ENCODE measurements at places on chromosomes 16 and 17.

- DNase-seq = no peak
Measured at GRCh38 chr17:61325382-61326073, 74.1 kb upstream of the TBX2 start.

DNA sequence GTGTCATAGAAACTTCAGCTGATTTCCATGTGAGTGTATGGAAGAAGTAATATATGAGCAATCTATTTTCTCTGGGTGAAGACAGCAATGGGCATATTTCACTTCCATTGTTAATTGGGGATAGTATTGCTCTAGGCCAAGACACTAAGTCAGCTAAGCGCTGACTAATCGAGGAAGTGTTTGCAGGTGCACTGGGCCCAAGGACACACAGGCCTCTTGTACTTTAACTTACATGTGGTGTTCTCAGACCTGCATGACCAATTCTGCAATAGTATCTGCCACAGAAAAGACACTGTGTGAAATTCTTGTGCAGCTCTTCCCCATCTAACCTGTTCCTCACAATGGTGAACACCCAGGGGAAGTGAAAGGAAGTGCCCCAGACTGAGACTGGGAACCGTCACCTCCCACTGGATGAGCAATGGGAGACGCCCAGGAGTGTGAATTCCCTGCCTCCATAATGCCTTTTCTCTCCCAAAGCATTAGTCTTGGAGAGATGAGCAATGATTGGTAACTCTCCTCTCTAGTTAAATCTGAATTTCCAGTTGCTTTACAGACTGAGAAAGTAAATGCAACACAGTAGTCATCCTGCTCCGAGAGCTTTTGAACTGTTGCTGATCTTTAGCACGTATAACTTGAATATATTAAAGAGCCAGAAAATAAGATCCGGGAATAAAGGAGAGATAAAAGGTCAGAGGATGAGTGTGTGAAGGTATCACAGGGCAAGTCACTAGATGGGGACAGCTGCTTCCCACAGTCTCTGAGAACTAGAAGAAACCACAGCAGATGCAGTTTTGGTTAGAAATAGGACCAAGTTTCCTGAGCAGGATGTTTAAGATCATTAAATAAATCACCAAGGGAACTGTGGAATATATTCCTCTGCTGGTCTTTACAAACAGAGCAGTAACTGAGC lies 82.6 kb downstream of the CDK5R1 start:
- peak; percentile 64 for DNase-seq

DNA sequence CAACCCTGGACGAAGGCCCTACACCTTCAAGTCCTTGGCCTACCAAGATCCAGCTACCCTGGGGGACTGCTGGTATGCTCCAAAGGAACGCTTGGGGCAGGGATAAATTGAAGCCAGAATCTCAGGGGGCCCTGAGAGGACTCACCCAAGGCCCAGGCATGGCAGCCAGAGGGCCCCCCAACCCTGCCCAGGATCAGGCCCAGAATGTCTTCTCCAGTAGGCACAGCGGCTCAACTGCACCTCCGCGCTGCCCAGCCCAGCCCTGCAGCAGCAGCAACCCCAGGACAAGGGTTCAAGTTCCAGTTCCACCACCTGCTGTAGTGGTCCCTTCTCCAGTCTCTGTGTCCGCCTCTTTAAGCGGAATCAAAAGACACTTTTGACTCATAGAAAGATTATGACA lies 2.2 kb downstream of the TFAP4 start:
- DNase-seq = no peak

DNA sequence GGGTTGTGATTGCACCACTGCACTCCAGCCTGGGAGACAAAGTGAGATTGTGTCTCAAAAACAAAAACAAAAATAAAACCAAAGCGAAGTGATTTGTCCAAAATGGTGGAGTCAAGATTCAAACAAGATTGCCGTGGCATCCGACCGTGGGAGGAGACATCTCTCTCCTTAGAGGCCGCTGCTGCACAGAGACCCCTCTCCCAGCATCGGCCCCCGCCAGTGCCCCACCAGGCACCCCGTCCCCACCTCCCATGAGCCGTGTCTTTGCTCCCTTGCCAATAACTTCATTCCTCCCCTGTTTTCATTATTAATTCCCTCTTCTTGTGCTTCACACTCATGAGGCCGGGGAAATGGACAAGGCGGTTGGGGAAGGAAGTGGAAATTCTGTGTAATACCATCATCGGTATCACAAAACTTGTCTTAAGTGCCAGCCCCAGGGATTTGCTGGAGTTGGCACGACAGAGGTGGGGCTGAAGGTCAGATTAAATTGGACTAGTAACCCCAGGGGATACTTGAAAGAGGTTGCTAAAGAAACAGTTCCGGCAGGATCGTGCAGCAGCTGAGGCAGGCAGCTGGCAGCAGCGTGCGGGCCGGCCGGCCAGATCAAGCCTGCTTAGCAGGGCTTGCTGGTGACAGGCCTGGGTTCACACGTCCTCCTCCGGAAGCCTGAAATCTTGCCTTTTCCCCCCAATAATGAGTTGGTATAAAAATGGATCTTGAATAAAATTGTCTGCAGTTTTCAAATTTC lies 66.8 kb downstream of the RTN4RL1 start:
- DNase-seq = no peak

- DNase-seq = no peak
Measured at GRCh38 chr17:4411201-4411600, 22.5 kb upstream of the SPNS3 start.

DNA sequence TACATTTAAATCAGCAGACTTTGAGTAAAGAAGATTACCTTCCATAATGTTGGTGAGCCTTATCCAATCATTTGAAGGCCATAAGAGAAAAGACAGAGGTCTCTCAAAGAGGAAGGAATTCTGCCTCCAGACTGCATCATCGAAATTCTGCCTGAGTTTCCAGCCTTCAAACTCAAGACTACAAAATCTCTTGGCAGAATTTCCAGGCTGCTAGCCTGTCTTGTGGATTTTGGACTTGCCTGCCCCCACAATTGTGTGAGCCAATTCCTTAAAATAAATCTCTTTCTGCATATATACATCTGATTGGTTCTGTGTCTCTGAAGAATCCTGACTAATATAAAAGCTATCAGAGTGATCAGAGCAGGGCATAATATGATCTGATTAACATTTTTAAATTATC lies 216.6 kb upstream of the CPHXL start:
- no peak for DNase-seq

GRCh38 chr17:19270347-19270703 lies 33.2 kb downstream of the EPN2 start:
- DNase-seq = no peak

DNA sequence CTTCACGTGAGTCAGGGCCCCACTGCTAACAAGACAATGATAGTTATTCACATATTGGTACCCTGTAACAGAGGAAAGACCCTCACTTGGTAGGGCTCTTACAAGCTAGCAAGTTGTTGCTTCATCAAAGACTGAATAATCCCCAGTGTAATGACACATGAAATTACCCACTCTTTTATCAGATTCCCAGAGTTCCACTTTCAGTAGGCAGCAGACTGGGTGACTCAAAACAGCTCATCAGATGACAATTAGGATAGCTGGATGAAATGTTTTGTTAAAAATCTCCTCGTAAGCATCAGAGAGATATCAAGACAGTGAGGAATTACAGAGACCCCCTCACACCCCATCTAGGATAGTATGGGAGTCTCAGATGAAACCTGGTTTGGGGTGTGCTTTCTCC lies 6.8 kb upstream of the OR1E2 start:
- no peak for DNase-seq

GRCh38 chr17:19331134-19331533 lies 31.4 kb downstream of the B9D1 start:
- DNase-seq = no peak

DNA sequence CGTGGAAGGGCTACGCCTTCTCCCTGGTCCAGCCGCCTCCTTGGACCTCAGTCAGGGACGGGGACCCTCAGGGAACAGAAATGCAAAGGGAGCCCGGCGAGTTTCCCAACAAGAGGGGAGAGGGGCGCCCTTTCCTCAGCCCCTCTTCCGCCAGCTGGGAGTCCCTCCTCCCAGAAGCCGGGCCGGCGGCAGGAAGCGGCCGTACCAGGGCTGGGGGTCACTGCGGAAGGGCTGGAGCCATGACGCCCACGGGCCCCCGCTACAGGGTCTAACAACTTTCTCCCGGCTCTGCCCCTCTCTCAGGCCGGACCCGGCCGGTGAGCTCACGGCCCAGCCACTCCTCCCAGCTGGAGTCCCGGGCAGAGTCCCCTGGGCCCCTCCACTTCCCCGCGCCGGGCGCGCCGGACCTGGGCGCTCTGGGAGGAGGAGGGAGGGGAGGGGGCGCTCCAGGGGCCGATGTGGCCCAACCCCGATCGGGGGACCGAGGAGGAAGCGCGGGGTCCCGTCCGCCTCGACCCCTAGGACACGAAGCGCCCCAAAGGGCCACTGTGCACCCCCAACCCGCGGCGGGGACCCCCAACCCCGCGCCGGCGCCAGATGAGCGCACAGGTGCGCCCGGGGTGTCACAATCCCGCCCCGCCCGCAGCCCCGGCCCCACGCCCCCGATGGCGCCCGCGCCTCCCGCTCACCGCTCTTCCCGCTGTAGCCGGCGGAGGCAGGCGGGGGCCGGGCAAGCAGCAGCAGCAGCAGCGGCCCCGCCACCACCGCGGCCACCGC lies 578 bp downstream of the PGAP6 start:
- DNase-seq = peak; percentile 65

- DNase-seq = no peak
Measured at GRCh38 chr17:76867578-76868175, 527 bp upstream of the MGAT5B start.

- DNase-seq = peak; percentile 91
Measured at GRCh38 chr17:40098846-40099618, 1.4 kb downstream of the NR1D1 start.

DNA sequence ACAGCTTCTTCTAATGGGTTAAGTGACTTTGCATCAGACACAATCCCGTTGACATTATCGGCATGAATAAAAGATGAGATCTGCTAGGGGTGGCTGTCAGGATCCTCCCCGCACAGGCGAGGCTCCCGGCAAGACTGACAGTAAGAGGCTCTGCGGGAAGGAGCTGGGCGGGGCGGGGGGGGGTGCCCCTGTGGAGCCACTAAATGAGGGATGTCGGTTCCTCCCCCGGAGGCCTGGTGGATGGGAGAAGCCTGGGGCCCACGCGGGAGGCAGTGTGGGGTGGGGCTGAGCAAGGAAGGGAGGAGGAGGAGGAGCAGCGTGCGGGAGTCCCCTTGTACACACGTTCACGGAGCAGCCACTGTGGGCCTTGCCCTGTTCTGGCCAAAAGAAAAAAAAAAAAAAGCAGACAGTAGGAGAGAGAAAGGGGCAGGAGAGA lies 190.9 kb upstream of the GSE1 start:
- no peak for DNase-seq

- DNase-seq = no peak
Measured at GRCh38 chr17:62727916-62728672, 80.0 kb downstream of the MARCHF10 start.

DNA sequence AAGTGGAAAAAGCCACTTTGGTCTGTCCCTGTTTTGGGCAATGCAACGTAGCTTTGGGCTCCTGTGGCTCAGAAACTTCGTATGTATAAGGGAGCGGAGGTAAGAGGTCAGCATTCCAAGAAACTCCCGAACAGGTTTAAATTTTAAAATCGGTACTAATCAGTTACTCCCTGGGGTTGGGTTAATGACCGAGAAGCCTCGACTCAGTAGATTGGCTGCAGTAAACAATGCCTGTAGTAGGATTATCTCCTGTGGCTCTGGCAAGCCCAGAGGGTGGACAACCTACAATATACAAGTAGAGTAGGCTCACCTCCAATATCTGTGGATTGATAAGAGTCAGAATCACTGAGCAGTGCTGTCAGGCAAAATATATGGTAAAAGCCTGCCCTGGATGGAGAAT lies 1.6 kb upstream of the GNA13 start:
- DNase-seq = no peak

- no peak for DNase-seq
Measured at GRCh38 chr17:3957735-3958599, 6.3 kb downstream of the ATP2A3 start.

- DNase-seq = no peak
Measured at GRCh38 chr16:31129568-31130335, 5.8 kb downstream of the PRSS8 start.

DNA sequence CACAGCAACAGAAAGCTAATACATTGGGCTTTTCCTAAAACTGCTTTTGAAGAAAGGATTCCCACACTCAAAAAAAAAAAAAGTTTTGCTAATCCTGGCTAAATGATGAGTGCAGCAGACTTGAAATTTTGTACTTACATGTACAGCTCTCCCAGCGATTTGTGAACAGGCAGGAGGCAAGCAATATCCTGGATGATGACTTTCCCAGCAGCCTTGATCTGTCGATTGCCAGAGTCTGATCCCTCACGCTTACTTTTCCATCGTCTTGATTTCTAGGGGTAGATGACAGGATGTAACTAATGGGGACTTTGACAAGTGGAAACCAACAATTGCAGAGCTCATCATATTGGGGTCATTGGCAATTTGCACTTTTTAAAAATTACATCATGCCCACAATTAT lies 91.4 kb downstream of the WDR59 start:
- no peak for DNase-seq

- DNase-seq = no peak
Measured at GRCh38 chr17:62753562-62753961, 54.6 kb downstream of the MARCHF10 start.

- no peak for DNase-seq
Measured at GRCh38 chr17:36899250-36900159, 37.8 kb upstream of the LHX1 start.

- no peak for DNase-seq
Measured at GRCh38 chr17:75693500-75694481, 26.7 kb downstream of the SAP30BP start.

- DNase-seq = no peak
Measured at GRCh38 chr16:46788891-46789474, 40.8 kb upstream of the MYLK3 start.

DNA sequence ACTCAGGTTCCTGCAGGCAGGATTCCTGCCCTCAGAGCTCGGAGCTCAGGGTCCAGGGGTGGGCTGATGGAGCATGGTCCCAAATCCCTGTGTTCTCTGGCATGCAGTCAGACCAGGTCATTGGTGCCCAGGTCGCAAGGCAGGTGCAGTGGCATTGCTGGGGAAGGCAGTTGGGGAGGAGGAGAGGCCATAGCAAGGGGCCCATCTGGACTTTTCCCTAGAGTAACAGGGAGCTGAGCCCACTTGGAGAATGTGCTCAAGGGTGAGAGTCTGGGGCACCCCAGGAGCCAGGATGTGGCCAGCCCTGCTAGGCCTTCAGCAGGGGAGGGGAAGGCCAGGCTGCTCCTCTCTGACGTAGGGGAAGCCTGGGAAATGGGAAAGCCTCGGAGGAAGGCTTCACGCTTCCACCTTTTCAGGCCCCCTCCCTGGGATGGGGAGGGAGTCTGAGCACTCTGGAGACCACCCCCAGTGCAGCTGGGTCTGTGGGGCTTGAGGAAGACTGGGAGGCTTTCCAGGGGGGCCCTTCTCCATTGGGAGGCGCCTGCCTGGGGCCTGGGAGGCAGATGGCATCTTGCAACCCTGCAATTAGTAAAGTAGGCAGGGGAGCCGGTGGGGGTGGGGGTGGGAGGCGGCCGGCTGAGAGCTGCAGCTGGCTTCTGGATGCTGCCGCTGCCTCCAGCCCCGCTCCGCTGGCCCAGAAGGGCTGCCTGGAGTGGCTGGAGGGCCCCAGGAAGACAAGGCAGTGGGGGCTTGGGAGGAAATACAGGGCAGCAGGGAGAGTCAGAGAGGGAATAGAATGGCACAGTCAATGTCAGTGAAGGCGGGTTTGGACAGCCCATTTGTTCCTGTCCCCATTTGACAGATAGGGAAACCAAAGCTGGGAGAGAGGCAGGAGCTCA lies 21.1 kb upstream of the DOK4 start:
- no peak for DNase-seq

- DNase-seq = no peak
Measured at GRCh38 chr17:1953831-1954230, 71.3 kb downstream of the RTN4RL1 start.
